Occipital lobe (tissue), 3 donors: ENCODE measurements at places on chromosomes 2 and 18.

DNA sequence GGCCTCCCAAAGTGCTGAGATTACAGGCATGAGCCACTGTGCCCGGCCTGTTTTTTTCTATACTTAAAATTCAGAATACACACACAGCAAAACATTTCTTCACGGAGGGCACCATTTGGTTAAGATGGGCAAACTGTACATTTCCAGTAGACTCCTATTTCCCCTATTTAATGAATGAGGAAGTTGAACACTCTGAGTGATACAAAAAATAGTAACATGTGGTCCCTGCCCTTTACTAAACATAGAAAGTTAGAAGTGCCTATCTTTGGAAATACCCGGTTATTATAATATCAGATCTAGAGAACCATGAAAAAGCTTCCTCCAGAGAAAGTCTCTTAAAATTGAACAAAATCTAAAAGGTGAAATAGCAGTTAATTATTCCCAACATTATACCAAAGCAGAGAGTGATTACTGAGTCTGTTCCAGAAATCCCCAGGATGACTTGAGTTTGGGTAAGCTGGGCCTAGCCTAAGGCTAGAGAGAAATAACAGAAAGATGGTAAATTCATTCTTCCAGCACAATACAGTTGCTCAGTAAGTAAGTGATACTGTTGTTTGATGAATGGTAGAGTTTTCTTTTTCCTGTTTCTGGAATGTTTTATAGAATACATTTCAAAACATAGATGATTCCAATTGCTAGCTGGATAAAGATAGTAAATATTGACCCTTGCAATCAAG is 23.3 kb upstream of the RMC1 start:
- DNase-seq = no peak

- DNase-seq = no peak
These were observed 113.1 kb upstream of the WDR75 start for GRCh38 chr2:189327879-189328847.

DNA sequence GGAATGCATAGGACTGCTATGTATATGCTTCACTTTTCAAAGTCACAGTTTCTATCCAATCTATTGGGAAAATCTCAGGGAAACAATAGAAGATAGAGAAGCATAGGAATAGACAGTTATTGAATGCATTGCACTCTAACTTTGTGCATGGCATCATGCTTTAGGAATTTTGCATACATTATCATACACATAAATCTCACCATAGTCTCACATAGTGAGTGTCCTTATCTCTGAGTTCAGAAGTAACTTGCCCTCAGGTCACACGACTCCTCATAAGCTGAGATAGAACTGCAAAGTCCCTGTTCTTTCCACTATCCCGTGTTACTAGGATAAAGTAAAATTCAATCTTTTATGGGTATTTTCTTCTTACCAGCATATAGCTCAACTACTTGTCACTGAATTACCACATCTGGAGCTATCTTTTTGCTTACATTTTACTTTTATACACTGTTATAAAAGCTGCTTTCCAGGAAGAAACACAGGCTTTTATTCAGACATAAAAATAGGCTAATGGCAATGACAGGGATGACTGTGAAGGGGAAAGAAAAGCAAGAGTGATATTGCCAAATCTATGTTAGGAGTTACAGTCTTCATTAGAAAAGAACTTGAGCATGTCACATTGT is 666.9 kb downstream of the XIRP2 start:
- no peak for DNase-seq

- DNase-seq = no peak
These were observed 58.1 kb downstream of the ST3GAL5 start for GRCh38 chr2:85830645-85831044.

DNA sequence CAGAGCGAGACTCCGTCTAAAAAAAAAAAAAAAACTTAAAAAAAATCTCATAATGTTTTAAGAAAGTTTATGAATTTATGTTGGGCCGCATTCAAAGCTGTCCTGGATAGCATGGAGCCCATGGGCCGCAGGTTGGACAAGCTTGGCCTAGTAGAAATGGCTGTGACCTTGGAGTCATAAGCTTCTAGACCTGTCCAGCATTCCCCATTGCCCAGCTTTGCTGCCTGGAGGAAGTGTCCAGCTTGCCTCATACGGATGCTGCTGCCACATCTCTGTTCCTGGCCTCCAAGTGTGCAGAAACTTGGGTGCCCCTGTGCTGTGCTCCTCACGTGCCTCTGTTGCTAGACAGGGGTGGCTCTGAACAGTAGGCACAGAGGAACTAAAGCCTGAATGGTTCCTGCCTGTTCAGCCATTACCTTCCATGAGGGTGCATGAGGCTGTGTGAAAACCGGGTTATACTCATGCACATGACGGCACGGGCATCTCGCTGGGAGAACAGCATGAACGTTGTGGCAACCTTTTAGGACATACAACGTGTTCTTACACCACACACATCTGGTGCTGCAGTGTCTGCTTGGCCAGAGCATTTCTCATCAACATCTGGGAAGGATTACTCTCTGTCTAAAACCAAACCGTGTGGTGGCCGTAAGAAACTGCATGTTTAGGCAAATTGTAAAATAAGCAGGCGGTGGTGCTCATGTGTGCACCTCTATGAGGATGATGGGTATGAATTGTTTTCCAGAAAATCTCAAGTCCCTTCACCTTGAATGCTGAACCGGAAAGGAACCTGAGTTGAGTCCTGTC is 38.2 kb downstream of the FHOD3 start:
- no peak for DNase-seq

DNA sequence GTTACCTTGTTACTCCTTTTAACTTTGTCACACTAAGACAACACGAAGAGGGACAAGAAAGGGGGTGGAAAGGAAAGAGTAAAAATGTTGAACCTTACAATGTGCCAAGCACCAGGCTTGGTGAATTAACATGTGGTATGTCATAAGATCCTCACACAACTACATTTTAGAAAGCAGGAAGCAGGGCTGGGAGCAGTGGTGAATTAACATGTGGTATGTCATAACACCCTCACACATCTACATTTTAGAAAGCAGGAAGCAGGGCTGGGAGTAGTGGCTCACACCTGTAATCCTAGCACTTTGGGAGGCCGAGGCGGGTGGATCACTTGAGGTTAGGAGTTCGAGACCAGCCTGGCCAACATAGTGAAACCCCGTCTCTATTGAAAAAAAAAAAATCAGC is 159.3 kb upstream of the CHAC2 start:
- DNase-seq = no peak

GRCh38 chr2:178480227-178481181 is at the start of gene PLEKHA3:
Gene PLEKHA3 (plus strand): TSS chr2:178480457. CDS start chr2:178480870, 413 bp downstream.
- peak; percentile 92 for DNase-seq

DNA sequence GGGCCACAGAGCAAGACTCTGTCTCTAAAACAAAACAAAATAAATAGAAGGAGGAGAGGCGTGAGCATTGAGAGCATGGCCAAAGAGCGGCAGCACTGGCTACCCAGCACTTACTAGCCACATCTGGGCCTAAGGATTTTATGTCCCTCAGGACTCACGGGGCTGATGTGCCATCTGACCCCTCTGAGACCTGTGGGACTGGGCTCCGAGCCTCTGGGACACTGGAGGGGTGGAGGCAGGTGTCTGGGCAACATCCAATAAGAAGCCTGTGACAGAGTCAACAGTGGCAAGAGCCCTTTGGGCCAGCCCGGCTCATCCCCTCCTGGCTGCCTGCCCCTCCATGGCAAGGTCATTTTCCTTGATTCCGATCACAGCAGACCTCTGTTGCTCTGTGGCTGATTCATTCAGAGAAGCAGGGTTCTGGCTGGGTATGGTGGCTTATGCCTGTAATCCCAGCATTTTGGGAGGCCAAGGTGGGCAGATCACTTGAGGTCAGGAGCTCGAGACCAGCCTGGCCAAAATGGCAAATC is 60.7 kb downstream of the RRM2 start:
- DNase-seq = no peak

DNA sequence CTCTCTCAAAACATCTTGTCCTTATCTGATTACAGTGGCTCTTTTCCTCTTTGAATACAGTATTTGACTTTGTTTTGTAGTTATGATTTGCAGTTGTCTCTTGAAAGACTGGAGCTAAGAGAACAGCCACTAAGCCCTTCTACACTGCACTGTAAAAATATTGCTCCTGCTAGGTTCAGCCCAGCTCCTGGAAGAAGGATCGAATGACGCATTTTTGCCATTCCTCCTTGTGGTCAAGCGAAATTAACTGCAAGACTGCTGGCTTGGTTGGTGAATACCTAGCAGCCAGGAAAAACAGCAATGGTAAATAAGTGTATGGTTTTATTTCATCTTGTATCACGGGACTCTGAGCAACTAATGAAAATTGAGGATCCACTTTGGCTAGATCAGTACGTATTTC is 407.8 kb upstream of the CDH2 start:
- DNase-seq = no peak

- DNase-seq = no peak
These were observed 36.4 kb downstream of the SCN1A start for GRCh38 chr2:166091439-166091838.

- no peak for DNase-seq
These were observed 145.1 kb downstream of the PTGR3 start for GRCh38 chr18:75063615-75064512.

DNA sequence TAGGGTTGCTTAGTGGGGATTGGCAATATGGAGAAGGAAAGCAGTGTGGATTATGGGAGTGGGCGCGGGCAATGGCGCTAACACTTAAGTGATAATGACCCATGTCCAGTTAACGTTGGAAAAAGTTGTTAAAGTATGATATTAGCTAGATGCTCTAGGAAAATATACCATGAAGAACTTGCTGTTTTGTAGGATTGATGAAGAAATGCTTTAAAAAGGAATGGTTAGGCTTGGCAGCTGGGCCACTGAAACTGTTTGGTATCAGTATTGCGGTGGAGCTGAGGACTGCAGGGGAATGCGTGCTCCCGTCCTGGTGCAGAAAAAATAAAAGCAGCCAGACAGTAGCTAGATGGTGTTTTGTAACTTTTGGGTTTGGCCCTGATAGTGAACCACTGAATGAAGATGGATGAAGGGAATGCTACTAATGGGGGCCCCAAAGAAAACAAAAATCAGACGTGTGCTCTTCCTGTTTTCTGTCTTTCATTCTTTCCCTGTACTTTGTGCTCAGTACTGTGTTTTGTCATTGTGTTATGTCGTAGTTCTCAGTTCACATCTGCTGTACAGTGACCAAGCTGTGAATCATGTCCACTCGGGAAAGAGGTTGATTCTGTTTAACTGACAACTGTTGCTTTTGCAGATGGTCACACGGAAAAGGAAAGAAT is 999 bp downstream of the INSIG2 start:
- DNase-seq = no peak

DNA sequence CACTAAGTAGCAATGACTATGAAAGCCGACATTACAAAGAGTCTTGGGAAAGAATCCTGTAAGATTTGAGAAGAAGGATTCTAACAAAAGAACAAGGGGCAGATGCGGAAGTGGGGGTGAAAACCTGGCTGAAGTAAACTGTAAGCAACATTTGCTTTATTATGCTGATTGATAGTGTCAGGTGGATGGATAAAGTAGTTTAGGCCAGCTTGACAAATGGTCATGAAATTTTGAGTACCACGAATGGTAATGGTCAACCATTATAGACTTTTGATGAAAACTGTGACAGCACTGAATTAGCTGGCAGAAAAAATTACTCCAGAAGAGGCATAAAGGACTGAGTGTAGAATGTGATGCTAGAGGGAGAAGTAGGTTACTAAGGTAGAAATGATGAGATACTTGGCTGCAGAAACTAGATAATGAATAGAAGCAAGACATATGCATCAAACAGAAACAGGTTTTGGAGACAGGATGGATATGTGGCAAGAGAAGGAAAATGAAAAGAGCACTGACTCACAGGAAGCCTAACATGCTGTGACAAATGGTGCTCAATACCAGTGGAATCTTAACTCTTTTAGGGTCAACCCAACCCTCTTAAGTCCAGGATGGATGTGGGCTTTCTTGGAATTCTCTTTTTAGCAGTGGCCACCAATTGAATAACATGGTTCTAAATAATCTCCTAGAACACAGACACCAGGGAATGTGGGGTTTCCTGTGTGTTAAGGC is 6.8 kb downstream of the THUMPD2 start:
- no peak for DNase-seq

DNA sequence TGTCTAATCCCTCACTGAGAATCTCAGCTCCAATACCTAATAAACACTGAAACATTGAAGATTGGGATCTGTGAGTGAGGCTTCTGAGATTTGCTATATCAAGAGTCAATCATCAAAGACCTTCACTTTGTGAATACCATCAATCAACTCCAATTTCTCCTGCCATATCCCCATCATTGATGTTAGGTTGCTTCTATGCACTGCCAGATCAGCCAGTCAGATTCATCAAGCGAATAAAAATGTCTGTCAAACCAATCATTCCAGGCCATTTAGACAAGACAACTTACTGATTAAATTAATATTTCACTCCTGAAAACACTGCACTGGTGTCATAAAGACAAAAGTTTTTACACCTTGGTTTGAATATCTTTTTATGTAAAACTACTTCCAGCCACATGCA is 1295.5 kb upstream of the LRRTM1 start:
- no peak for DNase-seq

DNA sequence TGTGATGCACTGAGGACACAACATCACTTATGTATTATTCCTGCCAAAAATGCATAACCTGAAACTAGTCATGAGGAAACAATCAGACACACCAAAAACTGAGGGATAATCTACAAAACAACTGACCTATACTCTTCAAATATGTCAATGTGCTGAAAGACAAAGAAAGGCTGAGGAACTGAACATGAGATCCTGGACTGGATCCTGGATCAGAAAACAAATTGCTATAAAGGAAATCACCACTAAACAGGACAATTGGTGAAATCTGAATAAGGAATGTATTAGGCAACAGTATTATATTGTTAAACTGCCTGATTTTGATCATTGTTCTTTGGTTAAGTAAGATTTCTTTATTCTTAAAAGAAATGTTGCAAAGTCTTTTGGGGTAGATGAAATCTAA is 28.8 kb downstream of the CUL3 start:
- DNase-seq = no peak

DNA sequence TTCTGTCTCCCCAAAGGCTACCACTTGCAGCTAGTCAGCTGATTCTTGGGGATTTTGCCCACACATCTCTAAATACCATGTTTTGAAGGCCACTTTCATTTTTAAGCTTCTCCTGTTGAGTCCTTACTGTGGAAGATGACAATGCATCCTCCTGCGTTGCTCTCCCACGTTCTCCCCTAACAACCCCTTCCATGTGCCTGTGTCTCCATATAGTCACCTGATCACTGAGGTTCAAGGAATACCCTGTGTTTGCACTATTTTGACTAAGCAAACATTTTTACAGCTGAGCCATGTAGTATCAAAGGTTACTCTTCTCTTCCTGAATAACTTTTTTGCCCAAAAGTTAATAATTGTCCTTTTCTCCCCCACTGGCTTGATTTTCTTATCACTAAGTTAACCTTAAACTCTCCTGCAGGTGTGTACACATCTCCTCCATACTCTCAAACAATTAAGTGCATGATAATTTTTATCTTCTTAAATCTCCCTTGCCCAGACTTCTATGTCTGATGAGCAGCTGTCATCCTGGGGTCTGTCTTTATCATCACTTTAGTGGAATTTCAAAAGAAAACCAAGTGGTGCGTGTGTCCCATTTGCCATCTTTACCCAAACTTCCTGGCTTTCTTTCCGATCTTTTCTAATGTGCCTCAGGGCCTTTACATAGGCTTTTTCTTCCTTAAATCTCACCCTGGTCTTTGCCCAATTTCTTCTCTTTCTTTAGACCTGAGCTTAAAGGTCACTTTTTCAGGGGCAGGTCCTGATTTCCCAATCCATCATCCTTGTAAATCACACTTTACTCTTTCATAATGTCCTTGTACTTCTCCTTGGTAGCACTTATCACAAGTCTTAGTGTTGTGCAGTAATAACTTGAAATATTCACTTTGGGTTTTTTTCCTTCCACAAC is 85.2 kb upstream of the SPATS2L start:
- DNase-seq = no peak
